ENCODE measurements at places on chromosomes 4 and X.

DNA sequence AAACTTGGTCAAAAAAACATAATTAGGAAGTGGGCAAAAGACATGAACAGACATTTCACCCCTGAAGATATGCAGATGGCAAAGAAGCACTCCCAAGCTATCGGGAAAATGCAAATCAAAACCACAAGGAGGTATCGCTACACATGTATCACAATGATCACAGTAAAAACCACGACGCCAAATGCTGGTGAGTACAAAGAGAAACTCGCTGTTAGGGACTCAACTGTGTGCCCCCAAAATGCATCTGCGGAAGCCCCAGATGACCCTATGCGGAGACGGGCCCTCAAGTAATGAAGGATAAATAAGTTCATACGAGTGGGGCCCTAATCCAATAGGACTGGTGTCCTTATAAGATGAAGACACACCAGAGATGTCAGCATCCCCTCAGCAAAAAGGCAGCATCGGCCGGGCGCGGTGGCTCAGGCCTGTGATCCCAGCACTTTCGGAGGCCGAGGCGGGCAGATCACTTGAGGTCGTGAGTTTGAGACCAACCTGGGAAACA lies 10.2 kb downstream of the GAK start:
- DNase-seq = peak; percentile 33

DNA sequence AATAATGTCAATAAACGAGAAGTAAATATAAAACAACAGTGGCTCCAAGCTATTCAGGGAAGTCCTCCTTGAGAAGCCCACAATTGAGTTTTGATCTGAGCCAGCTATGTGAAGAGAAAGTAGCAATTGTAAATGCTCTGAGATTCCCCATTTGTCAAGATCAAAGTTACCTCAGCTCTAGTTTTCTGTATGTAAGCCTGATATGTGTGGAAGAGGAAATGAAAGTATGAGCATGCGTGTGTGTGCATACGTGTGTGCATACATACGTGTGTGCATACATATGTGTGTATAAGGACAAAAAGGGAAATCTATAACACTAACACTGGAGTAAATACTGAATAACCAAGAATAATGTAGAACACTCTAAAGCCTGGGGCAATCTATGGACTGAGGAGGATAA lies 130.3 kb downstream of the SCFD2 start:
- no peak for DNase-seq

GRCh38 chrX:105150557-105150956 lies 69.9 kb downstream of the TEX13A start:
- DNase-seq = no peak

- DNase-seq = no peak
Measured at GRCh38 chr4:158958489-158959270, 144.2 kb upstream of the RAPGEF2 start.

DNA sequence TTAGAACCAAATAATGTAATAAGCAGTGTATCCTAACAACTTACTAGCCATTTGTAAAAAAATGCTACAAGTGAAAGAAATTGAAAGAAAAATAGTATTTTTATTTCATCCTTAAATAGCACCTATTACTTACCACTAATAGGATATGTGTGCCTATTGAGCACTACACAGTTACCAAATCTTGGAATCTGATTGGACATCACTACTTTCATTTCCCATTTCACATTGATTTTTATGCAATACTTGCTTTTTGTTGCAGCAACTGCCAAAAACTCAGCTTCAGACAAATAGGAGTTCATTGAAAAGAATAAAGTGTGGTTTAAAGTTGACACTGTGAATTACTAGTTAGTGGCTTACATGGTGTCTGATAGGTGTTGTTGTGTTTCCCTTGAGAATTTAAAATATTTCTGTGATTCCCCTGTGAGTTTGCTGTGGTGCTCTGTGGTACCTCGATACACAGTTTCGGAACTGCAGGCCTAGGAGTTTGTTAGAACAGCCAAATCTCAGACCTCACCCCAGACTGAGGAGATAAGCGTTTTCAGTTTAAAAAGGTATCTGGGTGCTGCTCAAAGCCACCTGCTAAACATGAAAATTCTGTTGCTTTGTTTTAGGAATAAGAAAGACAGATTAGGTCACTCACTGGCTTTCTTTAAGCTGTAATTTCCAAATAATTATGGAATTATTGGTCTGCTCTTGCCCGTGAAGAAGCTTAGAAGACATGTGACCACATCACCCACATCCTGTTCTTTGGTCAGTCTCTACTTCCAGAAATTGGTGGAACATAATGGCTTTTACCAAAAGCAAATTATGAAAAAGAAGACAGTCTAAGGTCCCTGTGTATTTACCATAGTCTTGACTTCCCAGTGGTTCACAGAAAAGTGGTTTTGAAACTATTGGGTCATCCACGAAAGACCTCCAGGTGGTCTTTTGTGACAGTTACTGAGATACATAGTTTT lies 97.8 kb downstream of the SYTL5 start:
- DNase-seq = no peak

- DNase-seq = no peak
Measured at GRCh38 chr4:158259955-158260575, 49.8 kb downstream of the TMEM144 start.

DNA sequence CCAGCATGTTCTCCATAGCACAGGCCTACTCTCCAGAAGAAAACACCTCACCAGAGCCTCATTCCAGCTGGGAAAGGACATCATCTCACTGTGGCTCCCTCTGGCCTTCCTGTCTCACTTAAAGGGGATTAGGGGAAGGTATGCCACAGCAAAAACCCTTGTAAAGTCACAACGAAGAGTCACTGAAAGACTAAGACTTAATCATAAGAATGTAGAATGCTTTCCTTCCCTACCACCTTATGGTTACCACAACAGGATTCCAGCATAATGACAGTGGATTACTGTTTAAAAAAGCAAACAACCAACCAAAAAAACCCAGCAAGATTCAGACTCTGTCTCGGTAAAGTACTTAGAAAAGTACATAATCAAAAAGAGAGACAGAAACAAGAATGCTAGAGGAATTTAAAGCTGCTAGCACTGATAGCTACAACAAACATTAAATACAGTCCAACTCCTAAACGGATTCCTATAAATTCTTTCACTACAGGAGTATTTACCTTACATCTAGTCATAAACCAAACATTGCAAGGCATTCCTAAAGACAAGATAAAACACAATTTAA lies 75.1 kb downstream of the BANK1 start:
- DNase-seq = no peak

DNA sequence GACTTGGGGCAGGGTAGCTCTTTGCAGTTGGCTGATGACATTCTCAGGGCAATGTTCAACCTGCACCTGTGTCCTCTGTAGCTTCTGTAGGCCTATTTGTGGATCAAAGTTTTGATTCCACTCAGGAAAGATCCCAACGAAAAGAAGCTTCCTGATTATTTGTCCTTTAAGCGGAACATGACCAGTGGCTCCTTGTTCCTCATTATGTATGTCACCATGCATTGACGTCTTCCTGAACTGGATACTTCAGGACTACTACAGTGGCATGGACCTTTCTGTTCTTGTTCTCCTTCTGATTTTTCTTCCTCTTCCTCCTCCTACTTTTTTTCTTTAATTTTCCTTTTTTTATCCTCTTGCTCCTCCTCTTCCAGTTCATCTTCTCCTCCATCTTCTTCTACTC lies 62.4 kb downstream of the NBDY start:
- no peak for DNase-seq

GRCh38 chrX:16484338-16484737 lies 165.6 kb upstream of the S100G start:
- no peak for DNase-seq

- no peak for DNase-seq
Measured at GRCh38 chr4:152244659-152245058, 291.2 kb downstream of the FBXW7 start.

DNA sequence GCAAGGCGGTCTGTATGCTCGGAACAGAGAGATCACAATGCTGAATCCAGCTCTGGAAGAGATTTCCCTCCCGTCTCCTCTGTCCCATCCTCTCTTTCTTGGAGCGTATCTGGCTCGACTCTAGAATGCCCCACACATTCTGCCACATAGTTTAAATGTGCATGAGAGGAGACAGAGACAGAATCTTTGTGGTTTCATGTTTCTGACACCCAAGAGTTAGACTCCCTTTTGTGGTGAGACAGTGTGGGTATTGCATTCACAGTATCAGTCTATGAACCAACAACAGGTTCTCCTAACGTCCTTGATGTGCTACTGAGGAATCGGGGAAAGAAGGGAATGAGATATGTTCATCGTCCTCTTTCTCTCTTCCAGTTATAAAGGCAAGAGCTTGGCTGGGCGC lies 25.3 kb downstream of the FAM47E start:
- no peak for DNase-seq

DNA sequence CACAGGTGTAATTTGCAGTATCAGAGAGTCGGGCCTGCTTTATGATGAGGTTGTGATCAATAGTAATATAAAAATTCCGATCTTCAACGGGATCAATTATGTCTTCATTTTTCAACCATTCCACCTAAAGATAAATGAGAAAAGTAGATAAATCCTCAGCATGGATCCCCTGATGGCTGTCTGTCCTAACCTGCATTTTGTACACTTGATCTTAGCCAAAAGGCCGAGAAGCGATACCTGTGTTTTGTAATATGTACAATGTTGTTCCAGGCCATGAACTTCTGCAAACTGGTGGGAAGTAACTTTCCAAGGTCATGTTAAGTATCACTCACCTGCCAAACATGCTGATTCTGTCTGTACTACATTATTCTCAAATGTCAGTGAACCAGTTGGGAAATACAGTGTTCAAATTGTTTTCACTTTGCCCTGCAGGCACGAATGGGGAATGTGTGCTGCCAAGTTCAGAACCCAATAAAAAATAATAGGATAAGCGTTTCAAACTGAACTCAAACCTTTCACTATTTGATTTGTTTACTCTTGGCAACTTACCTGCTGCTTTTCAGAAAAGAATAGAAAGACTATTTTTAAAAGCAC lies 298.1 kb downstream of the UNC5C start:
- DNase-seq = no peak

DNA sequence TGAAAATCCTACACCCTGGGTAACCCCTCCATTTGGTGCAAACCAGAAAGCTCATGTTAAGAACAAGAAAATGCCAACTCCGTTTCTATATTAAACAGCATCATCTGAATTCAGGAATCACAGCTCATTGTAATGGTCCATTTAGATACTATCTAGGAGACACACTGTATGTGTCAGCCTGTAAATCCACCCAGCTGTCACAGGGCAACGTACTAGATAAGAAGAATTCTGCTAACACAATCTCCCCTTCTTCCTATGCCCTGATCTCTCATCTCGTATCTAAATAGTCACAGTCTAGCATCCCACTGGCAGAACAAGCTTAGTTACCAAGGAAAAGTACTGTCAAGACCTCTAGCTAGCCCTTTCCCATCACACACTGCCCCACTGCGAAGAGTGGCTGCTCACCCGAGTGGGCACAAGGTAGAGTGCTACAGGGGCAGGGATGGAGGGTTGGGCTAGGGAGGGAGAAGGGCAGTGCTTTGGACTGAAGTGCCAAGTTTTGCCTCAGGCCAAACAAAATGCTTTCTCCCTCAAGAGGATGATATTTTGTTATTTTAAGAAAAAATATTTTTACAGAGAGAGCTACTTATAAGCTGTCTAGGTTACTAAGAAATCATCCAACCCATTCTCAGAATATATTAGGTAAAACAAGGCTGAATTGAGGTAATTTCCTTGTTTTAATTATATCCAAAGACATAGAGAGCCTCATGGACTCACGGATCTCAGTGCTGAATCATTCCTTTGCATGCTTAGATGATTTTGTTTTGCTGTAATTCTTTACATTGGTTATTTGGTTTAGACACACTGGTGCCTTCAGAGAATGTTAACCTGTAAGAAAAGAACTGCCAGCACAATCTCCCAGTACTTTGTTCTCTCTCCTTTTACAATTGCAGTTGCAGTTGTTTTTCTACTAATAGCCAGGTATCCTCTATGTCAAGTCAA lies 196.6 kb downstream of the PRDM5 start:
- DNase-seq = no peak

DNA sequence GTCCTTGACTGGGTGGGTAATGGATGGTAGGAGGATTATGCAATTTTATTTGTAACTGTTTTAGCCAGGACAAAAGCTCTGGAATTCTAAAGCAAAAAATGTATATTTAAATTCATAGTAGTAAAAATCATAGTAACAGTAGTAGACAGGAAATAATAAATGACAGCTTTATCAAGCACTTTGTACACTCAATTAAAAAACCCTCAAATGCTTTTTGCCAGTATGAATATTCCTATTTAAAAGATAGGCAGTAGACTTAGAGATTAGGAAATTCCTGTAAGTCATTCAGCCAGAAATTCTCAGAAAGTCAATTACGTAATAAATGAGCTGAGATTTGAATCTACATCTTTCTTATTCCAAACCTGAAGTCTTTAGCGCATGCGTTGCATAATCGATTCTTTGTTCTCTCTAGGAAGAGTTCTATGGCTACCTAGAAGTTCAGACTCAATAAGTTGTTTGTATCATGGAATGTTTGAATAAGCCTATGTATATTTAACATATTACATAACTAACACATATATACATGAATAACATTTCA lies 2.5 kb downstream of the AADAT start:
- DNase-seq = no peak
